ENCODE measurements at places on chromosomes 6 and 20.

- DNase-seq: no peak
Observed at GRCh38 chr20:48378976-48379675, 448.7 kb downstream of the PREX1 start.

DNA sequence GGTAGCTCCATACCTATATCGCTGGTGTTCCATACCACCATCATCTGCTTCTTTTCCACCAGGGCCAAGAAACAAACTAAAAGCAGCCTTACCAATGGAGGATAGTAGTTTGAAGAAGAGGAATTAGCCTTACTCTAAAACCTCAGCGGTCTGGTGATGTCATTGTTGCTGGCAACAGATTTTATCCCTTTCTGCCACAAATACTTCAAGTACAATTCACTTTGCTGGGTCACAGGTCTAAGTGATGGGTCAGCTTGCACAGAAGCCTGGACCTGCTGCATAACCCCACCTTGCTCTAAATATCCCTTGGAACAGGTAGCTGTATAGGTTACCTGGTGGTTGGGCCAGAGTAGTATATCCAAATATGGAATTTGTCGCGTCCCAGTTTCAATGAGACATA is 53.2 kb upstream of the THEMIS start:
- DNase-seq: no peak

DNA sequence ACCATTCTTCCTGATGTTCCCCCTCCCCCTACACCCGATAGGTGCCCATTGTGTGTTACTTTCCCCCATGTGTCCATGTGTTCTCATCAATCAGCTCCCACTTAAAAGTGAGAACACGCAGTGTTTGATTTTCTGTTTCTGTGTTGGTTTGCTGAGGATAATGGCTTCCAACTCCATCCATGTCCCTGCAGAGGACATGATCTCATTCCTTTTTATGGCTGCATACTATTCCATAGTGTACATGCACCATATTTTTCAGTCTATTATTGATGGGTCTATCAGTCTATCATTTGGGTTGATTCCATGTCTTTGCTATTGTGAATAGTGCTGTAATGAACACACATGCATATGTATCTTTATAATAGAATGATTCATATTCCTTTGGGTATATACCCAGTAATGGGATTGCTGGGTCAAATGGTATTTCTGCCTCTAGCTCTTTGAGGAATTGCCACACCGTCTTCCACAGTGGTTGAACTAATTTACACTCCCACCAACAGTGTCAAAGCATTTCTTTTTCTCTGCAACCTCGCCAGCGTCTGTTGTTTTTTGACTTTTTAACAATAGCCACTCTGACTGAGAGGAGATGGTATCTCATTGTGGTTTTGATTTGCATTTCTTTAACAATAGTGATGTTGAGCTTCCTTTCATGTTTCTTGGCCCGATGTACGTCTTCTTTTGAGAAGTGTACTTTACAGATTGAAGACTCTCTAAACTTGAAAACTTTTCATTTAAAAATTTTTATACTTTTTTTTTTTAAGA is 41.0 kb upstream of the GCNT2 start:
- DNase-seq: no peak

GRCh38 chr6:43687079-43687436 is 533 bp downstream of the MRPS18A start:
- DNase-seq: no peak

DNA sequence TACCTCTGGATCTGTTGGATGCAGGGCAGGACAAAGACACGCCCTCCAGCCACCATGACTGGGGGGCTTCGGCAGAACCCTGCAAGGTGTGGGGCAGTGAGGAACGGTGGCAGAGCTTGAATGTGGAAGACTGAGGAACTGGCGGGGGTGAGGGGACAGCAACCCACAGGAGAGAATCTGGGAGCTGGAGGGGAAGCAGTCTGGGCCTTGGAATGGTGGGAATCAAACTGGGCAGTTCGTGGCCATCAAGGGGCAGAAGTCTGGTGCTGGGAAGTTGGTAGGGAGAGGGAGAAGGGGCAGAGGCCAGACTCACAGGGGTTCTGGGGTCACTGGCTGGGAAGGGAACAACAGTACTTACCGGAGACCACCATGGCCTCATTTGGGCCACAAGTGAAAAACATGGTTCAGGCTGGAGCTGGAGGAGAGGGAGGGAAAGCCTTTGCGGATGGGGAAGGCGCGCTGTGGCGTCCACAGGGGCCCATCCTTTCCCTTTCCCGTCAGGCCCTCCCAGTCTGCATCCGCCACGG is 635 bp downstream of the FLOT1 start:
- DNase-seq: no peak

DNA sequence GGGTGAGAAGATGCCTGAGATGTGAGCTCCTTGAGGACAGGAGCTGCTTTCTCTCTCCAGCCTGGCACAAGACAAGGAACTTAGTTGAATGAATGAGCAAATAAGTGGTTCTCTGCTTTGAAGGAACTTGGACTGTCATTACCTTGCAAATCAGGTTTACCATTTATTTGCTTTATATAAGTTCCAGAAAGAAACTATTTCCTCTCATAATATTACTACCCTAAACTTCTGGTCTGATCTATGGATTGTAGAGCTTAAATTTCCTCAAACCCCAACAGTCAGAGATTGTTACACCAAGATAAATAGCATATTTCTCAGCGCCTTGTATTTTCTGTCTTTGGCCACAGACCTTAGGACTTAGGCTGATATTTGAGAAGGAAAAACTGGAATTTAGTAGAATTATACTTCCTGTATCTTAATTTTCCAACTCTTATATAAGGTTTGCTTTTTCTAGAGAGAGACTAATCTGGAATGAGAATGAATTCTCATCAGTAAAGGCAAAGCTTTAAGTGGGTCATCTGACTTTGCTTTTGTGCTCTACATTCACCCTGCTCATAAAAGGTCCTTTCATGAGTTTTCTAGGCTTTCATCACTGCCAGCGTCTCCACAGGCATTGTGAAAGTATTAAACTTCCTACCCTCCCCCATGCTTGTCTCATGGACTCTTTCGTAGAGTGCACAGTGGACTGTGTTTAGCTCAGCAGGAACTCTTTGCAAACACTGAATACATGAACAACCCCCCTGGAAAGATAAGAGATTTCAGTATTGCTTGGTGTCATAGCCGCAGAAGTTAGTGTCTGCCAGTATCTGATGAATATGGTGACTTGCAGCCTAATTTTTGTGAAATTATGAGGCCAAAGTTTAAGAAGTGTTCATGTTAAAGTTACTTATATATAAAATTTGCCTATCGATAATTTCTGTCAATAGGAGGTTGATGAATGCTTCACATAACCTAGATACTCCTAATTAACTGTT is 74.0 kb downstream of the PTPRA start:
- no peak for DNase-seq

- no peak for DNase-seq
Observed at GRCh38 chr6:158816803-158817727, 2.1 kb downstream of the EZR start.

DNA sequence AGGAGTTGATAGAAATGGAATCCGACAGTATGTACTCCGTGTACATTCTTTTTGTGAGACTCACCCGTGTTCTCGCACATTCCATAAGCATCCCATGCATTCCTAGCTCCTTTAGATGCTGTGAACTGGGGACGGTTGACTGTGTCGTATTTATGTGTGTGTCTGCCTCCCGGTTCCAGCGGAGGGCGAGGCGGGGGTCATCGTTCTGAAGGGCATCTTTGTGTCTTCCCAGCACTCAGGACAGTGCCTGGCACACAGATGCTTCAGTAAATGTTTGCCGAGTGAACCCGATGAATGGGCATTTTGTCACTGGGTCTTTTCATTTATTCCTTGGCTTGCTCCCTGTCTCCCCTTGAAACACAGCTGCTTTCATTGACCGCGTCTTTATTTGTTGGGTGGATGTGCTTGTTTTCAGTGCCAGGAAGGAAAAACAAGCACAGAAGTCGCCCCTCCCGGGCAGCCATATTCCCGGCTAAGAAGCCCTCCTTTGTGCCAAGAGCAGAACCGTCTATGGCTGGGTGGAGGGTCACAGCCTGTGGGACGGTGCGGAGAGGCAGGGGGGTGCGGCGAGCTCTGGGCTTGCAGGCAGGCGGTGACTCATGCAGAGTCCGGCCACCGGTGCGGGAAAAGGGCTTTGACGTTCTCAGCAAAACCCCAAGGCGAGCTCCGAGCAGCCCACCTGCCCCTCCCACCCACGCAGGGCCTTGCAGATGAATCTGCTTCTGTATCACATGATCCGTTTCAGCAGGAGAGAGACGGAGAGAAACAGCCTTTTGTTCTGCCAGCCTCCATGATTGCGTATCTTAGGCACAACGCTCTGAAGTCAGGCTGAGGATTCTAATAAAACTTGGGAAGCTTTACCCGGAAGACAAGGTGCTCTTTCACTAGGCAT is 11.2 kb upstream of the PSMG4 start:
- DNase-seq: no peak

DNA sequence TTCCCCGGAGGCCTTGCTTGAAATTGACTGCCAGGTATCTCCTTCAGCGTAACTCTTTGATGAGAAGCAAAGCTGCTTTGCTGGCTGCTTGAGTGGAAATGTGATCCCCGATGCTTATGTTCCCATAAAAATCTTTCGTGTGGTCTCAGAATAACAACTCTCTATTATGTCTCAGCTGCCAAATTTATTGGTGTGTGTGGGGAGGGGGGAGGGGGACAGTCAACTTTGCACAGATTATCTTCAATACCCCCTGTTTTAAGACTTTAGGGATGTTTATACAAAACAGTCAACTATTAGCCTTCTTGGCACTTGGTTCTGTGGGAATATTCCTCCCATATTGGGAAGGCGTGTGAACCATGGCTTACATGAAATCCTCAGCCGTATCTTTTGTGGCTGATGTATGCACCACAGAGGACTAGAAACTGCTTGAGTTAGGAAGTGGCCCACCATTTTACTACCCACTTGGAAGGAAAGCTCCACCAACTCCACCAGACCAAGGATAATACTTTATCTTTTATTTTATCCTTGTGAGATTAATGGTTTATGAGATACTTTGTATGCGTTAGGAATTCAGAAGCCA is 101.5 kb upstream of the SLC24A3 start:
- no peak for DNase-seq

GRCh38 chr6:63347599-63347998 is 27.8 kb upstream of the LGSN start:
- no peak for DNase-seq

DNA sequence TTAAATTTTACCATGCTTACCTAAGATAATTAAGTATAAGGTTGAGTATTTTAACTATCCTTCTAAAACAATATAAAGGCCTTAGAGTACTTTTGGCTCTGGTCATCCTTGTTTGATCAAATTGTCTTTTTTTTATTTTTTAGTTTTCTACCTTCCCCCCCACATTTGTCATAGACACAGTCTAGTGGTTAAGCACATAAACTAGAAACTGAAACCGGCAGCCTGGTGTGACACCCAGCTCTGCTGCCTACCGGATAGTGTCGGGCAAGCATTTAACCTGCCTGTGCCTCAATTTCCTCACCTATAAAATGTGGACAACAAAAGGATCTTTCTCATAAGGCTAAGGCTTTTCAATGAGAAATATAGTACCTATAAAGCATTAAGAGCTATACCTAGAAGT is 21.6 kb upstream of the TULP4 start:
- no peak for DNase-seq

DNA sequence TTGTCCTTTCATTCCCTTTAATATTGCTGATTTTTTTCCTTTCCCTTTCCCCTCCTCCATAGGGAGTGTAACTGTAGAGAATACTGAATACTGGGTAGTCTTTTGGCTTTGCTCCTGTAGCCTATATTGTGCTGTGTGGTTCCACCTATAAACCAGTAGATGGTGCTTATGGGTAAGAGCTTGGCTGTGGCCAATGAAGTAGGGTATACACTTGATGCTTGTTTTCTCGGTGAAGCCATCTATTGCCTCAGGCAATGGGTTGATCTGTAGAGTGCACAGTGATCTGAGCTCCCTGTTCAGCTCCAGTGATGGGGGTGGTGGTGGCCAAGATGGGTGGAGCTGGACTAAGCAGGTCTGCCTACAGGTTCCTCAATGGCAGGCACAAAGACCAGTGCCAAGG is 203.3 kb upstream of the IMPG1 start:
- DNase-seq: no peak

- DNase-seq: no peak
Observed at GRCh38 chr20:42191140-42191860, 573.1 kb upstream of the CHD6 start.

DNA sequence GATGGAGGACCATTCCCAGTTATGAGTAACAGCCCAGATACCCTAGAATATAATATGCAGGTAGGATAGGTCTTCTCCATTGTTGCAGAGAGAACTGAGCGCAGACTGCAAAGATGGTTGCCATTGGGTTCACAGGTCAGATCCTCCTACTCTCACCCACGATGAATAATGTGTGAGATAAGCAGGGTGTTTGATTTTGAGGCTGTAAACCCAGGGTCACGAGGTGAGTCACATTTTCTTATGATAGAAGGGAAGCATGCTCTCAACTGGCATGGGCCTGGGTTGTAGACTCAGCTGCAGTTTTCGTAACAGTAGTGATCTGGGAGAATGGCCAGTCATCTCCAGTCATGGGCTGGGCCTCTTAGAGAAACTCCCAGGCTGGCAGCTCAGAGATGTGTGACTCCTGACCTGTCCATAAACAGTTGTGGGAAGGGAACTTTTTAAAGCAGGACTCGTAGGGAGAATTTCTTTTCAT is 74.2 kb downstream of the CD164 start:
- no peak for DNase-seq

GRCh38 chr6:158284876-158285655 is 27.2 kb upstream of the TULP4 start:
- no peak for DNase-seq

- no peak for DNase-seq
Observed at GRCh38 chr6:35461270-35461669, 6.9 kb upstream of the RPL10A start.

DNA sequence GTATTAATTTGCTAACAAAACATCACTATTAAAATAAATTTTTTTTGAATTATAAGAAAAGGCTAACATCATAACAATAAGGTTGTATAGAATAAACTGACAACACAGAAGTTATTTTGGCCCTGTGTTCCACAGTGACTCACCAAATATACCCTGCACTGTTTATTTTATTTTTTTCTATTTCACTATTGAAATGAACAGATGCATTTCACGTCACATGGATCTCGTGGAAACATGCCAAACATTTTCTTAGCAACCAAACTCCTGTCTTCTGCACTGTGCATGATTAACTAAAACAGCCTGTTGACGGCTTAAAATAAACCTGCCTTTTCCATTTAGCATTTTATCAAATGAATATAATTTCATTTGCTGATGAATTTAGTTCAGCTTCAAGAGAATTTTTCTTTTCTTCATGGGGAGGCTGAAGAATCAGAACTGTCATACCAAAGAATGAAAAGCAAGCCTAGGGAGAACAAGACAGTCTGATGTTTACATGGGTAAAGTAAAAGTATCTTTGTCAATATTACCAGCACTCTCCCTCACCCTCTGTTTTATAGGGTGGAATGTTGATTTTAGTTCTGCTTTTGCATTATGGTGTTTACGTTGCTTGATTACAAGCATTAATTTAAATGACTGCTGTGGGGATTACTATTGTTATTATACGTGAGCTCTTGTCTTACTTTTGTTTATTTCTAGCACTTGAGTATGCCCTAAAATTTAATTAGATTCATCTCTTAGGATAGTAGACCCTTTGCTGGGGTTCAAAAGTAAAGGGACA is 115.3 kb downstream of the LCA5 start:
- DNase-seq: no peak
